Large intestine (tissue), 12 donors: ENCODE measurements at places on chromosomes 4 and X.

DNA sequence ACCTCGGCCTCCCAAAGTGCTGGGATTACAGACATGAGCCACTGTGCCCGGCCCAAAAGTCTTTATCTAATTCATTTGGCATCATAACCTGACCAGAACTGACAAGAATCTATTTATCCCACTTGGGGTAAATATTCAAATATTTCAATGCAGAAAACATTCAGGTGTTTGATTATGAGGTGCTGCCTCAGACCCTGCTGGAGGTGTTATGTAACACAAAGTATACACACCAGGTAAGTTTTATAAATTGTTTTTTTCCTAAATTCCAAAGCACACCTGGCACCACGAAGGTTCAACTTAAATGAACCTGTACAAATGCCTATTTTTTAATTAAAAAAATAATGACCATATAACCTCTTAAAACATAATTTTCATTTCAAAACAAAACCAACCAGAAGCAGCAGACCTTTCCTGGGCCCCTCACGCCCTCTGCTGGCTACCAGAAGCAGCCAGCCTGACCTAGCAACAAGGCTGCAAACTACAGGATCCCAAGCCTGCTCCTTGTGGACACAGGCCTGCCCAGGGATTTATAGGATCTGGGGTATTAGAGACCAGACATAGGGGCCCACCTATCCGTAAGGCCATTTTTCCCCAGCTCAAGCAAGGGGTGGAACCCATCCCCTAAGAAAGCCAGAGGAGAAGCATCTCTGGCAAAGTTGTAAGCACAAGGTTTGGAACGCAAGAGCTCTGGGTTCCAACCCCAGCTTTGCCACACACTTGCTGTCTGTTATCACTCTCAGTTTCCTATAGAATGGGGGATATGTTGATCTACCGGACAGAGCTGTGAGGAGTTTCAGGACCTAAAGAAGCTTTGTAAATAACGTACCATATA, 11.7 kb downstream of the OTUD5 start:
- no peaks in the 10 kb centered on the region for H3K27me3 ChIP-seq
- DNase-seq, result peak; percentile 24
- peaks cover 17% of the 10 kb centered on the region for H3K4me1 ChIP-seq
- no peak overlapping the region for H3K27ac ChIP-seq
- H3K4me3 ChIP-seq, result no peak overlapping the region

DNA sequence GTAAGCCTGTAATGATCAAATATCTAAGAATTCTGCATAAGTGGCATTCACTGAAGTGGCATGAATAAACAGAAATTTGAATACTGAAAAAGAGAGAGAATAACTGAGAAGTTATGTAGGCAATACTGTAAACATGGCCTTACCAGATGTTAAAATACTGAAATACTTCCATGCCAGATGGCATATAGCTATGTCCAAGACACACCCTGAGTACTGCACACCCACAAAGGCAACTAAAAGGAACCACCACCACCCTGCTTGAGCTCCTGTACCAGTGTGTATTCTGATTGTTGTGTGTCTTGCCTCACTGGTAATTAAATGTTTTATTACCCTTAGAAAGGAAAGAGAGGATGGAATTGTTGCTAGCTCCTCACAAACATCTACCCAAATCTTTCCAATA, 192.1 kb downstream of the ADAMTS3 start:
- no peak for DNase-seq
- H3K27ac ChIP-seq, result no peak overlapping the region
- no peaks in the 10 kb centered on the region for H3K36me3 ChIP-seq
- H3K27me3 ChIP-seq, result no peaks in the 10 kb centered on the region
- H3K4me3 ChIP-seq, result no peak overlapping the region

- no peaks in the 10 kb centered on the region for H3K36me3 ChIP-seq
- H3K4me3 ChIP-seq, result no peak overlapping the region
- no peaks in the 10 kb centered on the region for H3K27me3 ChIP-seq
Measured at GRCh38 chr4:182923366-182923765, 6.2 kb upstream of the DCTD start.

GRCh38 chr4:15586066-15586465, 69.1 kb downstream of the FBXL5 start:
- no peak overlapping the region for H3K27ac ChIP-seq
- DNase-seq, result peak; percentile 18
- H3K4me3 ChIP-seq, result no peak overlapping the region

DNA sequence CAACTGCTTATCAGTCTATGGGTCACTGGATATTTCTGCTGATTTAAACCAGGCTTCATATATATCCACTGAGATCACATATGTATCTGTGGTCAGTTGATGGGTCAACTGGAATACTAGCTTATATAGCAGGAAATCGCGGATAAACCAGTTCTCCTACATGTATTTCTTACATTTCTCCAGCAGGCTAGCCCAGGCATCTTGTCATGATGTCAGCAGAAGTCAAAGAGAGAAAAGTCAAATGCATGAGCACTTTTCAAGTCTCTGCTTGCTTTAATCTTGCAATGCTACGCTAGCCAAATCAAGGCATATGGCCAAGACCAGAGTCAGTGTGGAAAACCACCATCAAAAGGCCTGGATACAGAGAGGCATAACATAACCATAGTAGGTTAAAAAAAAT, 1008.8 kb upstream of the DIAPH2 start:
- no peaks in the 10 kb centered on the region for H3K36me3 ChIP-seq
- no peak overlapping the region for H3K4me3 ChIP-seq
- no peak for DNase-seq
- H3K27ac ChIP-seq, result no peak overlapping the region

- H3K27me3 ChIP-seq, result no peaks in the 10 kb centered on the region
- DNase-seq, result no peak
- H3K4me1 ChIP-seq, result no peaks in the 10 kb centered on the region
- H3K27ac ChIP-seq, result no peak overlapping the region
- H3K36me3 ChIP-seq, result no peaks in the 10 kb centered on the region
Measured at GRCh38 chr4:8763966-8764901, 107.4 kb downstream of the HMX1 start.
